Activated T-helper 1 cell treated with anti-CD3 and anti-CD28 coated beads, Interleukin-2, amount 50 U/mL, for 16 hours (primary cell): ENCODE measurements at places on chromosomes 4 and X.
A peak's percentile ranks its signal among the peaks of the same experiment; 100 is the strongest.

- DNase-seq: no peak
Measured at GRCh38 chrX:114842181-114842580, 175.2 kb downstream of the IL13RA2 start.

- no peak for DNase-seq
Measured at GRCh38 chrX:36336751-36337150, 417.2 kb downstream of the CFAP47 start.

DNA sequence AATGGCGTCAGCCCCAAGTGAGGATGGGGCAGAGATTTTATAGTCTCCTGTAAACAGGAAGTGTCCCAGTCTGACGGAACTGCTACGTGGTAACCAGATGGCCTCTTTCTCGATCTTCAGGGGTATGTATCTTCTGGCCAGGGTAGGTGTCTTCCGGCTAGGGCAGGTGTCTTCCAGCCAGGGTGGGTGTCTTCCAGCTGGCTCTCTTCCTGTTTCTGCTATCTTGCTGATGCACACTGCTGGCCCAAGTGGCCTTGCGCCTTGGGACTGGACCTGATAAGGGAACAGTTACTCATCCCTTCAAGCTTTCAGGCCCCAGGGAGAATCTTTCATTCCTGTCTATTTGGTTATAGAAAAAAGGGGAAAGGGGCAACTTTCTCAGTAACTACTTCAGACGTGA lies 178.7 kb upstream of the MAGEE2 start:
- no peak for DNase-seq

GRCh38 chr4:10783351-10783750 lies 98.8 kb upstream of the CLNK start:
- no peak for DNase-seq

GRCh38 chr4:38856046-38856445 lies 571 bp downstream of the TLR6 start:
- no peak for DNase-seq

DNA sequence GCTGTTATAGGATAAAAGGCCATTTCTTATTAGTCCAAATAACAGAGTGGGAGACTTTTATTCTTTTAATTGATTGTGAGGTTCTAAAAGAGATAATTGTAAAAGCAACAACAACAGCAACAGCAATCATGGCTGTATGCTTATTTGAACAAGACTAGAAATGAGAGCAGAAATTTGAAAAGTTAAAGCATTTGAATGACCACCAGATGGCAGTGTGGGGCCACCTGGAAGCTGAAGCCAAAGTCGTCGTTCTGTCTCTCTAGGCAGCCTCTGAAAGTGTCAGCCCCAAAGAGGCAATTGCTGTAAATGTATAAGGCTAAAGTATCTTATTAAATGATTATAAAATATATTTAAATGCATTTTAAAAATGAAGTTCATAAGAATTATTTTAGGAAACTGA lies 42.2 kb downstream of the SH2D1A start:
- DNase-seq: peak; percentile 25

GRCh38 chrX:152810403-152810802 lies 20.2 kb downstream of the CETN2 start:
- DNase-seq: no peak

- peak; percentile 31 for DNase-seq
Measured at GRCh38 chr4:108171339-108172230, 2.9 kb upstream of the LEF1 start.

GRCh38 chrX:38560776-38561125 lies 591 bp upstream of the TSPAN7 start:
- DNase-seq: no peak

DNA sequence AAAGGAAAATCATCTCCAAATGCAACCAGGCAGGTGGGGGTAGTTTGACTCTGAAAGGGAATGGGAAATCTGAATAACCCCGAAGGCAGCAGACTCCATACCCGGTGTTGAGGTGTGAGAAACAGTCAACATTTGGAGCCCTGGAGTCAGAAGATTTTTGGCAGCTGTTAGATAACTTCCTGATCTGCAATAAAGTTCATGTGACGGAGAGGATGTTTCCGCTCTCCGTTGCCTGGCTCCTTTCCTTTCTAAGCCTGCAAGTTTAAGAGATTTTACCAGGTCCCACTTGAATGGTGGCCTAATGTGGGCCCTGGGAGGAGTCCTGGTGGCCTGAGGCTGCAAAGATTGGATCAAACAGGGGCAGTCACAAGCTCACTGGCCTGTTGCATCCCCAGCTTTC lies 27.7 kb downstream of the HAND2 start:
- no peak for DNase-seq

- DNase-seq: no peak
Measured at GRCh38 chr4:87050596-87050995, 115.8 kb downstream of the AFF1 start.

DNA sequence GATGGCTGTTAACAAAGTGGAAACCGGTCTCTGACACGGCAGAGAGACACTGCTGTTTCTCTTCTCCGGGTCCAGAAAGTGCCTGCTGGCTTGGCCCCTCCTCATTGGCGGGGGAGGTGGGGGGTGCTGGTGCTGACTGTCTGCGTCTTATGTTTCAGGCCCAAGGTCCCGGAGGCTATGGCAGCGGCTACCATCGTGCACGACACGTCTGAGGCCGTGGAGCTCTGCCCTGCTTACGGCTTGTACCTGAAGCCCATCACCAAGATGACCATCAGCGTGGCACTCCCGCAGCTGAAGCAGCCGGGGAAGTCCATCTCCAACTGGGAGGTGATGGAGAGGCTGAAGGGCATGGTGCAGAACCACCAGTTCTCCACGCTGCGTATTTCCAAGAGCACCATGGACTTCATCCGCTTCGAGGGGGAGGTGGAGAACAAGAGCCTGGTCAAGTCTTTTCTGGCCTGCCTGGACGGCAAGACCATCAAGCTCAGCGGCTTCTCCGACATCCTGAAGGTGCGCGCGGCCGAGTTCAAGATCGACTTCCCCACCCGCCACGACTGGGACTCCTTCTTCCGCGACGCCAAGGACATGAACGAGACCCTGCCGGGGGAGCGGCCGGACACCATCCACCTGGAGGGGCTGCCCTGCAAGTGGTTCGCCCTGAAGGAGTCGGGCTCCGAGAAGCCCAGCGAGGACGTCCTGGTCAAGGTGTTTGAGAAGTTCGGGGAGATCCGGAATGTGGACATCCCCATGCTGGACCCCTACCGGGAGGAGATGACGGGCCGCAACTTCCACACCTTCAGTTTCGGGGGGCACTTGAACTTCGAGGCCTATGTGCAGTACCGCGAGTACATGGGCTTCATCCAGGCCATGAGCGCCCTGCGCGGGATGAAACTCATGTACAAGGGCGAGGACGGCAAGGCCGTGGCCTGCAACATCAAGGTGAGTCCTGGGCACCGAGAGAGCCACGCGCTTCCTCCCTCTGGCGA lies 2.2 kb downstream of the AKAP17A start:
- no peak for DNase-seq

- no peak for DNase-seq
Measured at GRCh38 chr4:26942871-26943270, 82.2 kb downstream of the STIM2 start.

DNA sequence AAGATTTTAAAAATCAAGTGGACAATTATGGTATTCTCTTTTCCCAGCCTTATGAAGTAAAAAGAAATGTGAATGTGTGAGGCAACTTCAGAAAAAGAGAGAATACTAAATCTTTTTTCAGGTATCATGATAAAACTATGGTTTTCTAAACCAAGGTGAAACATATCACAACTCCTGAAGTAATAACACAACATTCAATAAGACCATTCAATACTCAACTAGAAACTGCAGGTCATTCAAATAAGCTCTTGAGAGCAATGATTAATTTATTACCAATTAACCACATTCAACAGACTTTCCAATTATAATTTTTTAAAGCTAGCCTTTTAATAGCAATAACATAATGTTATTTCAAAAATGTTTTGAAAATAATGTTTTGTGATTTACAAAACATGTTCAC lies 35.8 kb downstream of the SLC10A7 start:
- DNase-seq: no peak

DNA sequence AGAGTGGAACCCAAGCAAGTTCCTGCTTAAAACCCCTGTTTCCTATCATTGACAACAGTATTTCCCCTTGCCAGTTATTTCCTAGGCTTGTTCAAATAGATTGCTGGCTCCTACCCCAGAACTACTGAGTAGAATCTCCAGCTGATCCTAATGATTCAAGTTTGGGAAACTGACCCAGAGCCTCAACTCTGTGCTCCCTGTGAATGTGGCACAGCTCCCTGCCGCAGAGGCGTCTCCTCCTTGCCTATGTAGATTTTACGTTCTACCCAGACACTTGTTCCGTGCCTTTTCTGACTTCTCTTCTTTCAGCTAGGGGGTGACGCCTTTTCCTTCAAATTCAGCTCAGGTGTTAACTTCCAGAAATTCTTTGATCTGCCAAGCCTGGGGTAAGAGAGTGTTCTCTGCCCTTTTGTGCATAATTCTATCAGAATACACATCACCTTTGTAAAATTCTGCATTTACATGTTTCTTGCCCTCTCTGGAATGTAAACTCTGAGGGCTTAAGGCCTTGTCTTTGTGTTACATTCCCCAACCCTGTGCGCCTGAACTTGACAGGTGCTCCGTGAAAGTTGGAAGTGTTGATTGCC lies 4.4 kb downstream of the LSM6 start:
- no peak for DNase-seq

DNA sequence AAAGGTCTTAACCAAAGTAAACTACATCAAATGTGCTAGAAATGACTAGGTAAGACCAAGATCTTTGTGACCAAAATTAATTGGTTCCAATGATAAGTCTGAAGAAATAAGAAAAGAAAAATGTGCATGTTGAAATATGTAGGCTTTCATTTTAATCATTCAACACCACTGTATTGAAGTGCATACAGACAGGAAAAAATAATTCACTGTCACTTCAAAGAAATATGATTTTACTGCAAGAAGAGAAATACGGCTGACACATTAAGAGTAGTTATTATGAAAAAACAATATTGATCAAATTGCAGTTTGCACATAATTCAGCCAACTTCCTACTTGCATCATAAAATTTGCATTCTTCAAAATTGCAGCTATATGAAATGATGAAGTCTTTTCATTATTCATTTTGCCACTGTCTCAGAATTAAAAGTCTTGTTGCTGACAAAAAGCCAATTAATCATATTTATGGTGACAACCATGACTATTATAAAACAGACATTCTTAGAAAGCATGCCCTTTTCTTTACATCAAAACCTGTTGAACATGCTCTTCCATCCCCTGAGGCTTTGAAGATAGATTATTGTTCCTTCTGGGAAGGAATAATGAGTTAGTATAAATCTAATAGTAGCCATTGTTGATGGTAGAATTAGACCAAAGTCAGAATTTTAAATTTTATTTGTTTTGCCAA lies 405.9 kb upstream of the MAD2L1 start:
- no peak for DNase-seq

- no peak for DNase-seq
Measured at GRCh38 chr4:118968813-118969212, 80.2 kb downstream of the SYNPO2 start.

- no peak for DNase-seq
Measured at GRCh38 chrX:110396735-110397134, 38.1 kb downstream of the RTL9 start.

DNA sequence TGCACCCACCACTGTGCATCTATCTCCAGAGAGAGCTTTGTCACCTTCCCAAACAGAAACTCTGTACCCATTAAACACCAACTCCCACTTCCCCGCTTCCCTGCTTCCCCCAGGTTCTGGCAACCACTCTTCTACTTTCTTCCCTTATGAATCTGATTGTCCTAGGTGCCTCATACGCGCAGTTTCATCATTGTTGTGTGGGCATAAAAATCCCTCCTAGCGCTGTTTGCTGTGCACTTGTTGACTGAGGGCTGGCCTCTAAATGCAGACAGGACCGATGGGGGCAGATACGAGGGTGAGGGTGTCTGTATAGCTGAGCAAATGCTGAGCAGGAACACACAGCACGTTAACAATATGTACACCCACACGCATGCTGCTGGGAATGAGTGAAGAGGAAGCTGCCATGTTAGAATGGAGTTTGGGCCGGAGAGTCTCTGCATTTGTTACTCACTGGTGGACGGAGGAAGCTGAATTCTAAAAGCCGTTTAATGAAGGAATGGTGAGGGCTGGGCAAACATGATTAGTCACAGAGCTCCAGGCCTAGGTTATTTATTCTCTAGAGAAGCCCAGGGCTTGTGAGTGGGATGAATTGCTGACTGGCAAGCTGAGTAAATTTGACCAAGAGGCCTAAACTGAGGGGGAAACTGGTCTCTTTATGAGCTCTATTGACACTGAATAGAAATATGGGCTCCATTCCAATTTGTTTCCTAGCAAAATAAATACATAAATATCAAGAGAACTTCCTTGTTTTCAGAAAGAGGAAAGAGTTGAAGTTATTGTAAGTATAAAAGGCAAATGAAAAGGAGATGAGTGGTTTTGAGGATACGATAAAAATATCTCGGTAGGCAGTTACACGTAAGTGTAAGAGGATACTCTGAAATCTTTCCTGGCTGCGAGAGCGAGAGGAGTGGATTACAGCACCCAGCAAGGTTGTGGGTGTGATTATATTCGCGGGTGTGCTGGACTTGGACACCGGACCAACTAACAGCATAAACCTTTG lies 95.9 kb upstream of the RPS6KA3 start:
- DNase-seq: no peak
